ENCODE measurements at places on chromosomes 1 and 21. TPM values are rescaled to one million over a fixed set of nuclear protein-coding genes. Genes with fewer than 3 reads are reported as not detected.

VWA5B1 gene
- total RNA-seq = not detected

CRNN gene
- not detected for total RNA-seq

CD84 gene
- not detected for total RNA-seq

DNA sequence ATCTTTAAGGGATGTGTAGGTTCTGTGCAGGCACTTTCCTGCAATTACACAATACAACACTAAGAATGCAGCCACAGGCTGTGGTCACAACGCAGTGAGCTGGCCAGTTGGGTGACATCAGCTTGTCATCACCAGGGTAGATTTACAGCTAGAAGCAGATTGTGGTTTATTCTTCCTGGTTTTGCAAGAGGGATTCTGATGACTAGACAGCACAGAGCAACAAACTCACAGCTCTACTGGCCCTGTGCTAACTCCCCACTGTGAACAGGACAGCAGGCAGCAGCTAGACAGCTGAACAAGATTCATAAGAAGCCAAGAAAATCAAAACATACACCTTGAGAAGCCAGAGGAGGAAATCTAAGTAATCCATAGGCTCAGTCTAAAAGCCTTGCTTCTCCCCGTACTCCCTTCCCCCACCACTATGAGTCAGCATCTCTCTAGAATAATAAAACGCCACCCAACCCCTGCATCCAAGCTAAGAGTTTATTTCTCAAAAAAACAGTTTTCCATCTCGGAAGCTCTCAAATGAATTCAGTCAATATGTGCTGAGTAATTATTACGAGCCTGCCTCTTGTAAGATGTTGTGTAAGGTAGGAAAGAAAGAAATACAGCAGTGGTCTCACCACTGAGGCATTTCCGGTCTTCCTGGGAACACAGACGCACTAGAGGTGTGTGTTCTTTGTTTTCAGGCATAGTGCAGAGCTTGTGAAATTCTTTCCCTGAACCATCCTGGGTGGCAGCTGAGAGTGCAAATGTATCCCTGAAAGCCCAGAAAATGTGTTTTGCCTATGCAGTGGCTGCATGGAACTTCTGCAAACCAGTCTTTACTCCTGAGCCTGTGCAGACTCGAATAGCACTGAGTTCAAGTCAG lies 162.8 kb downstream of the NTPCR start:
- DNase-seq = peak; percentile 96

MYCBP gene
- total RNA-seq = 32.9 TPM

LRRC71 gene
- total RNA-seq = not detected

ELAPOR1 gene
- 0.21 TPM for total RNA-seq

GRCh38 chr1:44239331-44239960 lies 26.2 kb downstream of the DMAP1 start:
- peak; percentile 76 for DNase-seq

DNA sequence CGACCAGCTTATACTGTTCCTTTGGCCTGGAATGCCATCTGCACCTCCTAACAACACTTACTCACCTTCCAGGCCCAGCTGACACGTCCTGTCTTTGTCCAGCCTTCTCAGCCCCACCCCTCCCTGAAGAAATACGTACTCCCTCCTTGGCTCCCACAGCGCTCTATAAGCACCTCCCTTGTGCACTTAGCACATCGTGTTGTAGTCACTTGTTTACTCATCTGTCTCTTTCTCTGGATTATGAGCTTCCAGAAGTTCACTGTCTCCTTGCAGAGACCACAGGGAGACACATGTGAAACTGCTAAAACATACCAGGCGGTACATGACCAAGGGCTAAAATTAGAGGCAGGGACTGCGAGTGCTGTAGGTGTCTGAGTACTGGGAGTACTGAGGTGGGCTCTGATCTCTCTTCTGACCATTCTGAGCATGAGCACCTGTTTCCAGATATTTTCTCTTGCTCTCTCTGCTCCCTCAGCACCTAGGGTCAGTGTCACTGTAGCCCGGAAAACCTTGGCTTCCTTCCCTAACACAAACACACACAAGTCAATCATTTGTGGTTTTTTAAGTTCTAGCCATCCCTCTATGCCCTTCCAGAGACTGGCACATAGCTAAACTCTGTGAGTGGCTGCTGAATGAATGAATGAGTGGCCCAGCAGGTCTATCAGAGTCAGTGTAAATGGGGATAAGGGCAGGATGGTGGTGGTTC lies 5.1 kb downstream of the DCST1 start:
- DNase-seq = peak; percentile 68

- DNase-seq = no peak
Observed at GRCh38 chr1:231839999-231840398, 213.4 kb downstream of the DISC1 start.

FUBP1 gene
- 107 TPM for total RNA-seq

DNA sequence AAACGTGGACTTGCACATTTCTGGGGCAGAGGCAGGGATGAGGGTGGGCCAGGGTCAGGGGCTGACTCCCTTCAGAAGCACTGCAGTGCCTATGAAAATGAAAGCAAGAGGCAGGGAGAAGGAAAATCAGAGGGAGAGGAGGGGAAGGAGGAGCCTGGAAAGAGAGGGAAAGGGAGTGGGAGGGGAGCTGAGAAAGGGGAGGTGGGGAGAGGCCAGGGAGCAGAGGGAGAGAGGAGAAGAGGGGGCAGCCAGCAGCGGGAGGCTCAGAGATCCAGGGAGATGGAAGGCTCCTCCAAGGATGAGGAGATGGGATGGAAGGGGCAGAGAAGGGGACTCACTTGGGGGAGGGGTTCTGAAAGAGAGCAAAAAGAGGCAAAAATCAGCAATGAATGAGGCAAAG lies 96.3 kb upstream of the KLHDC7A start:
- no peak for DNase-seq

- peak; percentile 37 for DNase-seq
Observed at GRCh38 chr1:174519844-174520243, 72.1 kb downstream of the GPR52 start.

- peak; percentile 37 for DNase-seq
Observed at GRCh38 chr1:48203287-48203900, 19.1 kb upstream of the SLC5A9 start.

GRCh38 chr21:24881506-24881905 lies 725.8 kb downstream of the MRPL39 start:
- no peak for DNase-seq

- peak; percentile 40 for DNase-seq
Observed at GRCh38 chr1:243798726-243799125, 51.3 kb downstream of the AKT3 start.

GRCh38 chr1:195085196-195085595 lies 1523.0 kb downstream of the KCNT2 start:
- no peak for DNase-seq

FCGR3B gene
- not detected for total RNA-seq

DNA sequence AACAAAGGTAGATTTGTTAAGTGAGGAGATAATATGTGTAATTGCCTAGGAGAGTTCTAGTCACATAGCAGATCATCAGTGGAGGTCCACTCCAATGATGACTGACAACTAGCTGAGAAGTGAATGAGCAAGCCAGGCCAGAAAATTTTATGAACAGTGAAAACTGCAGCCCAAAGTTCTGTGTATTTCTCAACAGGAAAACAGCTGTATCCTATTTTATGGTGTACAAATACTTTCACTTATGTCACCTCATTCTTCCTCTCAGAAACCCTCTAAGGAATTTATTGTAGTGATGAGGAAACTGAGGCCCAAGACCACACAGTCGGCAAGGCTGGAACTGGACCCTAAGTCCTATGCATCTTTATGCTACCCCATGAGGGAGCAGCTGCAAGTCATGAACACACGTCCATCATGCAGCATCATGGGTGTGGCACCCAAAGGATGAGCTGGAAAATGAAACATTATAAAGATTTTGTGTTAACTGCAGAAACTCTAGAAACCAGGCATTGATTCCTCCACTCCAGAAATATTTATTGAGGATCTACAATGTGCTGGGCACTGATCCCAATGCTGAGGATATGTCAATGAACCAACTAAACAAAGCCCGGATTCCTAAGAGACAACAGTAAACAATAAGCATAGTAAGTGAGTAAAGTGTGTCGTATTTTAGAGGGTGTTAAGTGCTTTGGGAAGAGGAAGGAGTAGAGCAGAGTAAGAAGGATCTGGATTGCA lies 99.5 kb upstream of the DUSP10 start:
- DNase-seq = peak; percentile 32

TSPEAR gene
- total RNA-seq = not detected

IL12RB2 gene
- not detected for total RNA-seq

DNA sequence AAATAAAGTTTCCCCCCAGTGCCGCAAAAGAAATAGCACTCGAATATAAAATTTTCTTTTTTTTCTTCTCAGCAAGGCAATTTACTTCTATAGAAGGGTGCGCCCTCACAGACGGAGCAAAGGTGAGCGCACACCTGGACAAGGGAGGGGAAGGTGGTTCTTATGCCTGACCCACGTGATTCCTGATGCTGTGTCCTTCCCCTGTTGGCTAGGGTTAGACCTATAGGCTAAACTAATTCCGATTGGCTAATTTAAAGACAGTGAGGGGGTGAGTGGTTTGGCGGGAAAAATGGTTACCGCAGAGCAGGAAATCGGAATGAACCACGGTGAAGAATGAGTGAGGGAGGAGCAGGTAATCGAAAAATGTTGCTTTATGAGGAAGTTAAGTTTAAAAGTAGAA lies 607 bp upstream of the FAAH start:
- DNase-seq = no peak

- DNase-seq = no peak
Observed at GRCh38 chr1:162704673-162705424, 72.6 kb downstream of the DDR2 start.

- DNase-seq = no peak
Observed at GRCh38 chr1:35111106-35111505, 31.9 kb downstream of the ZMYM1 start.

GNAT2 gene
- total RNA-seq = not detected

DNA sequence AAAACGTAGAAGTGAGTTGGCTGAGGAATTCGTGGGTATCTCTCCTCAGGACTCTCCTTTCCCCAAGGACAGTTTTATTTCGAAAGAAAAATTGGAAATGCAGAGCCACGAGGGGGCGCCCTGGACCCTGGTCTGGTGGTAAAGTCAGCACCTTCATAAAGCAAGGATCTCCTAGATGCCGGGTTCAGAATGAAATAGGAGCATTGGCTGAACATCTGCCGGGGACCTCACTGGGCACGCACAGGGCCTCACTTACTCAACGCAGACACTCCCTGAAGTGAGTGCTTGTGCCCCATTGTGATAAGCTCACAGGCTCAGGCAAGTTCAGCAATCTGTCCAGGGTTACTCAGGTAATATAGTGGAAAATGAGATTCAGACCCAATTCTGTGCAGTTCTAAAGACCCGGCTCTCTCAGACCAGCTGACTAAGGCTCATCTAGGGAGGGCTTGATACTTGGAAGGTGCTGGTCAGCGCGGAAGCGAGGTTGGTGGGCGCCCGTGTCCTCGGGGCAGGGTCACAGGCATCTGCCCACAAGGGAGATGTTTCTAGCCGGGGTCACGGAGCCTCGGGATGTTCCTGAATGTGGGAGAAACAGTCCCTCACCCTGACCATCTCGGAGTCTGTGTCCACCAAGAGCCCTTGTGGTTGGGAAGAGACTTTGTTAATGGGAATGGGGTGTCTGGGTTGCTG lies 55.7 kb upstream of the ETV3 start:
- peak; percentile 60 for DNase-seq

C1QB gene
- total RNA-seq = not detected

CYP4X1 gene
- not detected for total RNA-seq

GRCh38 chr1:201648907-201649721 lies 110.2 kb downstream of the NAV1 start:
- no peak for DNase-seq

All from myocyte (in vitro differentiated cells).